ENCODE measurements at places on chromosomes 11 and 22.

- no peak for DNase-seq
Observed at GRCh38 chr11:36037031-36037430, 93.2 kb downstream of the LDLRAD3 start.

GRCh38 chr22:43988116-43988820, 33.0 kb downstream of the SAMM50 start:
- DNase-seq, result no peak

DNA sequence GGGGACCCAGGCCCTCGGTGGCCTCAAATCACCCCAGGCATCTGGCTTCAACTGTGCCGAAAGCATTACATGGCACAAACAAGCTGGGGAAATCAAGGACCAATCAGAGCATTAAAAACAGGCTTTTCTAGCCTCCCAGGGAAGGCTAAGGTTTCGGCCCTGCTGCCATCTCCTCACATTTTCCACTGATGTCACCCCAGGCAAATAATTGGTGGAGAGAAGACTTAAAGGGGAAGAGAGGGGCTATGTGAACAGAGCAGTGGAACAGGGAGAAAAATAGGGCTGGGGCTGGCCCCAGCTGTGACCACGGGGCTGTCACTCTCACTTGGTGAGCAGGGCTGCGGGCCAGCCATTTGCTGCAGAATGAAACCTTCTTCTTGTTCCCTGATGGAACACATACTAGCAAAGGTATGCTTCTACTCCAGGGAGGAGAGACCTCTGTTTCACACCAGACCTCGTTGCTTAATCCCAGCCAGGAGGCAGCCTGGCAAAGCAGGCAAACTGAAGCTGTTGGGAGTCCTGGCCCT, 581.3 kb downstream of the SOX6 start:
- DNase-seq, result no peak

GRCh38 chr11:7671347-7672215, 1.7 kb downstream of the CYB5R2 start:
- no peak for DNase-seq

GRCh38 chr11:35855671-35856070, 88.2 kb upstream of the LDLRAD3 start:
- no peak for DNase-seq

GRCh38 chr11:117175781-117176180, 2.8 kb upstream of the SIDT2 start:
- DNase-seq, result no peak

DNA sequence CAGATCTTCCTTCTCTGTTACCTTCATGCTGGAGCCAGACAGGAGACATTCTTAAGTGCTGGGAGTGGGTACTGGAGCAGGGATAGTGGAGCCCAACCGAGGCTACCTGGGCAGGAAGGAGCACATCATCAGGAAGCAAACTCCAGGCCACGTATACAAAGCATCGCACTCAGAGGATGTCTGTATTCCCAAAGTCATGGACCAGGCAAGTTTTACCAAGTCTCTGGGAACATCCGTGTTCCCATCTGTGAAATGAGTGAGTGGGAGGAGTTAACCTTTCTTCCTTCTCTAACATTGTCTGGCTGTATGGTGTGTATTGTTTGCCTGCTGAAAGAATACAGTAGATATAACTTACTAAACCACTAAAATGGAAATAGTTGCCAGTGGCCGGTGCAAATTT, 175.0 kb upstream of the TMEM45B start:
- DNase-seq, result no peak

DNA sequence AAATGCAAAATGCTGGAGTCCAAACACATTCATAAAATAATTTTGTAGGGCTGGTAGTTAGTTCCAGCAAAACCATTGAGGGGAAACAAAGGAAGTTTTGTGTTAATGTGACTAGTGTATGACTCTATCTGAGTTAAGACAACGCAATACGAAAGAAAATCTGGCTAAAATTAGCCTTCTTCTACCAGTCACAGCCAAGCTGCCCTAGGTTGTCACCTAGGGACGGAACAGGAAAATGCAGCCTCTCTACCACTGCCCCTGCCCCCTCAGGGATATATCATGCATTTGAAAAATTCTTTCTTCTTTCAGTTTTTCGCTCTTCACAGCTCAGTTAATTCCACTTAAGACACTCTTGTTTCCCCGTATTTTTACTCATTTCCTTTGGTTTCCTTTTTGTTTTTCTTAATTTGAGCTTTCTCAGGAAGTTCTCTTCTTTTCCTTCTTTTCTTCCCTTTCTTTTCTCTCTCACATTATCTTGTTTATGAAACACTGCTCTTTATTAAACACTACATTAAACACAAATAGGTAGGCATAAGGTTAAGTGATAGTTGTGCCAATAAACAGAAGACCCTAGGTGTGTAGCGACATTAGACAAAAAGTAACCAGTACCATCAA, 30.6 kb downstream of the KIRREL3 start:
- no peak for DNase-seq

DNA sequence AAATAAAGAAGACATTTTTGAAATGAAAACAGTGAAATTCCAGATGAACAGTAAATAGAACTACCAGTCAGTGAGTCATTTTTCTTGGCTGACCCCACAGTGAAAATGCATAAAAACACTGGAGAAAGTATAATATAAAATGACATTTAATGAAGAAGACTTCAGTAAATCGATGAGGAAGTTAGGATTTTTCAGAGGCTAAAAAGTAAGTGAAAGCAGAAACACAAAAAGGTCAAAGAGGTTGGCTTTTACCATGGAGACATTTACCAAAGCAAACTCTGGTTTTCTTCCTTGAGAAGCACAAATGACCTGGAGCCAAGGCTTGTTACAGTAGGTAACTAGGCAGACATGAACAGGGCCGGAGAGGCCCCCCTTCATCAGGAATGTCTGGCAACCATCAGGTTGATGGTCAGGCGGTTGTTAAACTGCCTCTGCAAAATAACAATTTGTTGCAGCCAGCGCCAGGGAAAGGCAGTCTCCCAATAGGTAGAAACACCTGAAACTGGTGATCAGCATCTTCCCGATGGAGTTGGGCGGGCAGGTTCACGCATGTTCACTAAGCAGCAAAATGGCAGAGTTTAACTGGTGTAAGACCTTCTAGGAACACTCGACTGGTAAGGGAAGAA, 16.7 kb upstream of the TMEM123 start:
- DNase-seq, result no peak

- DNase-seq, result no peak
Observed at GRCh38 chr22:46436595-46437175, 100.7 kb downstream of the CELSR1 start.

- DNase-seq, result no peak
Observed at GRCh38 chr11:124535552-124536232, 7.8 kb downstream of the OR8B12 start.

All from stimulated activated naive CD4-positive, alpha-beta T cell (primary cell).